ENCODE measurements at places on chromosomes 2 and 18. TPM values are rescaled to one million over a fixed set of nuclear protein-coding genes. Genes with fewer than 3 reads are reported as not detected.

GRCh38 chr2:33022989-33023727 lies 76.4 kb downstream of the LTBP1 start:
- H3K27ac ChIP-seq = peak overlapping the region; percentile 54
- H3K36me3 ChIP-seq = peaks cover 42% of the 10 kb centered on the region
- no peak for DNase-seq
- no peaks in the 10 kb centered on the region for H3K27me3 ChIP-seq
- H3K4me3 ChIP-seq = no peak overlapping the region

GRCh38 chr2:43749583-43749982 lies 24.3 kb upstream of the DYNC2LI1 start:
- no peak for DNase-seq
- no peaks in the 10 kb centered on the region for H3K36me3 ChIP-seq
- no peak overlapping the region for H3K4me3 ChIP-seq
- H3K27ac ChIP-seq = no peak overlapping the region
- H3K27me3 ChIP-seq = no peaks in the 10 kb centered on the region

The C2orf92 gene
- total RNA-seq = 15.1 TPM

DNA sequence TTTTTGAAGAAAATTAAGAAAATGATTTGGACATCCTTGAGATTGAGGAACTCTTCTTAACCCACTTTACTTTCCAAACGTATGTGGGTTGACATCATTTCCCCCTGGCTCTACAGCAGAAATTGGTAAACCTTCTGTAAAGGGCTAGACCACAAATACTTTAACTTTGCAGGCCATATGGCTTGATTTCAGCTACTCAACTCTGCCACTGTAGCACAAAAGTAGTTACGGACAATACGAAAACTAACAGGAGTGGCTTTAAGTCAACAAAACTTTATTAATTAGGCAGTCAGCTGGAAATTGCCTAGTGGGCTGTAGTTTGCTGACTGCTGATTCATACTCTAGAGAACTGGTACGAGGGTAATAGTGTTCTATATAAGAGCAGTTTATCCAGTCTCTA lies 83.2 kb upstream of the DTNB start:
- H3K4me1 ChIP-seq = peaks cover 3% of the 10 kb centered on the region
- no peak for DNase-seq
- H3K36me3 ChIP-seq = peaks cover 10% of the 10 kb centered on the region

- no peaks in the 10 kb centered on the region for H3K27me3 ChIP-seq
- no peak overlapping the region for H3K27ac ChIP-seq
- DNase-seq = no peak
- H3K4me1 ChIP-seq = no peaks in the 10 kb centered on the region
- H3K4me3 ChIP-seq = no peak overlapping the region
- H3K36me3 ChIP-seq = peaks cover 3% of the 10 kb centered on the region
Measured at GRCh38 chr2:68811364-68811763, 59.8 kb downstream of the BMP10 start.

GRCh38 chr2:106095478-106096298 lies 98.4 kb downstream of the UXS1 start:
- peak overlapping the region; percentile 22 for H3K4me3 ChIP-seq
- no peak for DNase-seq
- no peaks in the 10 kb centered on the region for H3K27me3 ChIP-seq
- peaks cover 20% of the 10 kb centered on the region for H3K4me1 ChIP-seq
- H3K27ac ChIP-seq = peak overlapping the region; percentile 15

DNA sequence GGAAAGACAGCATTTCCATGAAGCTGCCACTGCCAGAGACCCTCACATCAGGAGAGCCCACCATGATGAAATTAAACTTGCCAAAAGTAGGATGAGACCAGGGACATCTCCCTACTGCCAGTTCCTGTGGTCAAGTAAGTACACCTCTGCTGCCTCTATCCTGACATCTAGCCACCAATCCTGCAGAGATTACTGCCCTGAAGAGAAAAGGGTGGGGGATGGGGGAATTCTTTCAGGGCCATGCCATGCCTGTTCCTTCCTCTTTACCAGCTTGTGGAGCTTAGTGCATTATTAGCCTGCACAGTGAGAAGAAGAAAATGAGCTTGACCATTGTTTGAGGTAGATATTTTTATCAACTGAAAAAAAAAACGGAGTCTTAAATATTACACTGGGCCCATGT lies 397.2 kb upstream of the CDH2 start:
- H3K4me1 ChIP-seq = peaks cover 4% of the 10 kb centered on the region
- no peak overlapping the region for H3K4me3 ChIP-seq
- no peaks in the 10 kb centered on the region for H3K27me3 ChIP-seq
- no peak overlapping the region for H3K27ac ChIP-seq
- no peak for DNase-seq

DNA sequence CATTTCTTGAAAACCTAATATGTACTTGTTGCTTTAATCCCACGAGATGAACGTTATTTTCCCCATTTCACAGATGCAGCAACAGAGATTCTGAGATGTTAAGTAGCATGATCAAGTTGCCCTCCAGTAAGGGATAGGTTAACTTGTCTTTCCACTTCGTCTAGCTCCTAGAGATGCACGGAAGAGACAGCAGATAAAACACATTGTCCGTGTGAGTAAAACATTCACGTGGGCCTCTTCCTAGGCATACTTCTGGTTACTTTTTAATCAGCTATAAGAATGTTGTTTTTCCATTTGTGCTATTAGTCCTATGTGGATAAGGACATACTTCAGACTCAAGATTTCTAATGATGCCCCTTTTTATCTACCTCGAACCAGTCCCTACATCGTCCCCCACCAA lies 1.2 kb upstream of the ARHGAP28 start:
- no peak for DNase-seq
- peak overlapping the region; percentile 99 for H3K4me3 ChIP-seq
- H3K27me3 ChIP-seq = peaks cover 17% of the 10 kb centered on the region
- peaks cover 47% of the 10 kb centered on the region for H3K4me1 ChIP-seq
- peak overlapping the region; percentile 98 for H3K27ac ChIP-seq
- no peaks in the 10 kb centered on the region for H3K36me3 ChIP-seq

- no peak overlapping the region for H3K4me3 ChIP-seq
- no peak overlapping the region for H3K27ac ChIP-seq
- peaks cover 2% of the 10 kb centered on the region for H3K27me3 ChIP-seq
Measured at GRCh38 chr2:112004253-112004645, 50.8 kb upstream of the TMEM87B start.

GRCh38 chr18:24877546-24877945 lies 417.1 kb downstream of the HRH4 start:
- H3K36me3 ChIP-seq = no peaks in the 10 kb centered on the region
- H3K4me3 ChIP-seq = no peak overlapping the region
- peaks cover 4% of the 10 kb centered on the region for H3K27me3 ChIP-seq
- peaks cover 12% of the 10 kb centered on the region for H3K4me1 ChIP-seq
- H3K27ac ChIP-seq = no peak overlapping the region
- no peak for DNase-seq

DNA sequence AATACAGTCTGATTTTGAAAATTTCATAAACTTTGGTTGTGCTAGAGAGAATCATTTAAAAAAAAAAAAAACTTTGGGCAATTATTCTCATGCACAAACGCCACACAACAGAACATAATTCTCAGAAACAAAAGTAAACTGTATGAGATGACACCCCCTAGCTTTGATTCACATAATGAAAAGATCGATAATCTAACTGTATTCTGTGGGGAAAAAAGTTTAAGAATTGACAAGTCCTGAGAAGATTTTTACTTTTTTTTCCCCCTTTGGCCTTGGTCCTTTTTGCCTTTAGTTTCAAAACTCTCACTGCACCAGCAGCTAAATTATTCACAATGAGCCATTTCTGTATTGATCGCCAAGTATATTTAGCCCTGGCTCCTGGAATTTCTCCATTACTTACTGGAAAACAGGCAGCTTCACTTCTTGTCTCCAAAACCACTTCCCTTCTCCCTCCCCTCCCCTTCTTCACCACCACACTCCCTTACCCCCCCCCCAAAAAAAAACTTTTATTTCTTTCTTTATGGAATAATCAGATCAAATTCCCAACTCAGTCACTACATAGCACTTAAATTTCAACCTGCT lies 2.0 kb downstream of the IKZF2 start:
- peaks cover 20% of the 10 kb centered on the region for H3K4me1 ChIP-seq
- no peak overlapping the region for H3K27ac ChIP-seq
- no peaks in the 10 kb centered on the region for H3K36me3 ChIP-seq
- peak overlapping the region; percentile 95 for H3K4me3 ChIP-seq

DNA sequence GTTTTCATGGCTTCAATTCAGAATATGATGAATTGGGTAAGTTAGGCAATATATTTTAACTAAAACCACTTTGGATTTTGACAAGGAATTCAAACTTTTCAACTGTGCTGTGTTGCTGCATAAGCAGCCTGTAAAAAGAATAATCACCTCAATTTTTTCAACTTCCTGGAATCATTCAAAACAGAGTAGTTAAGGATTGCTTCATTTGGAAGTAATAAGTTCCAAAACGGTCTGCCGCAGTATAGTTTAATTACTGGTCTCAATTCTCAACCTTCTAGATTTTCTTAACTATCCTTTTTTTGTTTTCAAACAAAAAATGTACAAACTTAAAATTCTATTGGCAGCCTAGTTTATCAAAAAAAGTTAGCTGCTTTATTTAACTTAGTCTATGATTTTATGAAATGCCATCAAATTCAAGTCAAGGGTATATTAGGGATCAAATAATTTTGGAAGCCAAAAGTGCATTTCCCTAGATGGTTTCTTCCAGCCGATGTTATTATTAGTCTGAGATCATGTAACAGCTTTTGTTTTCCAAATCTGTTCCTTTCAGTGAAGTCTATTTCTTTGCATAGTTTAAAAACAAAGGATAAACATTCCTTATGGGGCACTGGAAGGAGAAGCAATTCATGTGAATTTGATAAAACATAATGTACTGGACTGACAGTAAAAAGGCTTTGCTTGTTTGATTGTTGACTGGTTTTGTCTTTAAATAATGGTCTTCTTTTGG lies 76.1 kb upstream of the ETAA1 start:
- H3K4me3 ChIP-seq = no peak overlapping the region
- no peak for DNase-seq
- peaks cover 5% of the 10 kb centered on the region for H3K4me1 ChIP-seq
- H3K27ac ChIP-seq = no peak overlapping the region
- H3K36me3 ChIP-seq = no peaks in the 10 kb centered on the region

The CYRIA gene
- total RNA-seq = 32.4 TPM

DNA sequence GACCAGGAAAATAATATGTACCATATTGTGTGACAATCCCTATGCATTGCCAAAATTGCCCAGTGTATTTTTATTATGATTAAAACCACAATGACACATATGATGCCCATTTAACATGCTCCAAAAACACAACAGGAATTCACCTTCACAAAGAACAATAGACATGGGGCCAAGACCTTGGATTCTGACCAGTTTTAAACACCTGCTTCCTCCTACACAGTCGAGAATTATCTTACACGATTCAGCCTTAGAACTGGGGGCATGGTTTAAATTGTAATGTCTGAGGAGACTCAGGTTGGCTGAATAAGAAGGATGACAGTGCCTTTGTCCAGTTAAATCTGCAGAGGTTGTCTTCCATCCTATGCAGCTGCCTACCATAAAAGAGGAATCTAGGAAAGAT lies 212.7 kb downstream of the PLCL1 start:
- no peak overlapping the region for H3K27ac ChIP-seq
- H3K27me3 ChIP-seq = peaks cover 7% of the 10 kb centered on the region
- H3K4me1 ChIP-seq = no peaks in the 10 kb centered on the region

The POU3F3 gene
- not detected for total RNA-seq

DNA sequence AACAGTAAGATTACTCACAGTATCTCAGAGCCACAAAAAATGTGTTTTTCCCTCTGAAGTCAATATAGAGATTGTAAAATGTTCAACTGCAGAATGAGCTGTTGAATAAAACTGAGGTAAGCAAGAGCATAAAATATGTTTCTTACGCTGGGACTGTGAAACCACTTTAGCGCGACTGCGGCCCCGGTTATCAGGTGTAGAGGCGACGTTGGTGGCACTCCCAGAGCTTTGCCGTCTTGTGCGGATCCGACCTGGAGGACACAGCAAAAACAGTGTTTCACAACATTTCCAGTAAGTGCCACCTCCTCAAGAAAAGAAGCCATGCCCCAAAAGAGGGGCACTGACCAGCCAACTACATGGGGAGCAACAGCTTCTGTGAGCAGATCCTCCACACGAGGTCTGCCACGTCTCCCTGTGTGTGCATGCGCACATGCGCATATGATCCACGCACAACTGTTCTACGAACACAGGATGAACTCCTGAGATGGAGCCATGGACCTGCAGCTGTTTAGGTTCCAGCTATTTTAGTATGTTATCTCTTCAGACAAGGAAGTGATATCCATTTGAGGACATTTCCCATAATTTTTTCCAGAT lies 100.7 kb upstream of the RNU4ATAC start:
- no peak overlapping the region for H3K27ac ChIP-seq
- peaks cover 18% of the 10 kb centered on the region for H3K36me3 ChIP-seq
- DNase-seq = no peak
- no peaks in the 10 kb centered on the region for H3K27me3 ChIP-seq
- H3K4me3 ChIP-seq = no peak overlapping the region

The CHAC2 gene
- total RNA-seq = 1.3 TPM

The CROCC2 gene
- not detected for total RNA-seq

The CTAGE1 gene
- total RNA-seq = not detected

DNA sequence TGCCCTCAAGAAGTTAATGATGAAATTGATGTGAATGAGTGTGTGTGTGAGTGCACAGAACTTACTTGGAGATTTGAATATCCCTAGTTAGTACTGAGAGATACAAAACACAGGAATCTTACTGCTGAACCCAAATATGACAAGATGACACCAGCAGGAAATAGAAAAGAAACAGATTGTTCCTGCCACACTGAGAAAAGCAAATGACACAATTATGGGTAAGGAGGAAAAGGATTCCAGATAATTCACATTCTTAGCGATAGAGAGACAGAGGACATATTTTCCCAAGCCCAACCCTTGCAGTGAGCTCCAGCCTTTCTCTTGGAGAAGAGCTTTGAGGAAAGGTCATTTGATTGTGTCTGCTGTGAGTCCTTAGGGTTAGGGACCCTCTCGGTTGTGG lies 105.7 kb upstream of the SMIM21 start:
- peaks cover 10% of the 10 kb centered on the region for H3K4me1 ChIP-seq
- no peak overlapping the region for H3K27ac ChIP-seq
- no peaks in the 10 kb centered on the region for H3K36me3 ChIP-seq
- H3K27me3 ChIP-seq = no peaks in the 10 kb centered on the region

GRCh38 chr2:140183056-140183765 lies 1403.0 kb upstream of the NXPH2 start:
- H3K27me3 ChIP-seq = peaks cover 1% of the 10 kb centered on the region
- H3K36me3 ChIP-seq = no peaks in the 10 kb centered on the region
- DNase-seq = no peak
- no peak overlapping the region for H3K4me3 ChIP-seq
- no peaks in the 10 kb centered on the region for H3K4me1 ChIP-seq

- no peak overlapping the region for H3K27ac ChIP-seq
- peaks cover 23% of the 10 kb centered on the region for H3K36me3 ChIP-seq
- peaks cover 45% of the 10 kb centered on the region for H3K4me1 ChIP-seq
- no peak for DNase-seq
- no peak overlapping the region for H3K4me3 ChIP-seq
Measured at GRCh38 chr2:174597009-174597344, 627 bp downstream of the WIPF1 start.

- DNase-seq = peak; percentile 76
- no peaks in the 10 kb centered on the region for H3K4me1 ChIP-seq
- peaks cover 8% of the 10 kb centered on the region for H3K27me3 ChIP-seq
- no peak within 1 kb of the TSS for H3K27ac ChIP-seq
- no peaks in the 10 kb centered on the region for H3K36me3 ChIP-seq
- peak within 1 kb of the TSS; percentile 77 for H3K4me3 ChIP-seq
Measured at GRCh38 chr2:238158509-238159070, at the start of gene ERFE. TSS of gene ERFE (plus strand) at chr2:238158970. CDS start at chr2:238159008, 38 bp downstream.

GRCh38 chr2:207616185-207616584 lies 9.0 kb downstream of the METTL21A start:
- H3K4me3 ChIP-seq = no peak overlapping the region
- H3K27ac ChIP-seq = no peak overlapping the region
- peaks cover 15% of the 10 kb centered on the region for H3K36me3 ChIP-seq

All from endothelial cell (in vitro differentiated cells).